ENCODE measurements at places on chromosomes 11 and 22. TPM values are rescaled to one million over a fixed set of nuclear protein-coding genes. Genes with fewer than 3 reads are reported as not detected.

GRCh38 chr22:18994701-18995326 is 58.7 kb upstream of the PRODH start:
- no peaks in the 10 kb centered on the region for H3K36me3 ChIP-seq
- no peak overlapping the region for H3K27ac ChIP-seq
- no peak for DNase-seq
- peaks cover 16% of the 10 kb centered on the region for H3K27me3 ChIP-seq

DNA sequence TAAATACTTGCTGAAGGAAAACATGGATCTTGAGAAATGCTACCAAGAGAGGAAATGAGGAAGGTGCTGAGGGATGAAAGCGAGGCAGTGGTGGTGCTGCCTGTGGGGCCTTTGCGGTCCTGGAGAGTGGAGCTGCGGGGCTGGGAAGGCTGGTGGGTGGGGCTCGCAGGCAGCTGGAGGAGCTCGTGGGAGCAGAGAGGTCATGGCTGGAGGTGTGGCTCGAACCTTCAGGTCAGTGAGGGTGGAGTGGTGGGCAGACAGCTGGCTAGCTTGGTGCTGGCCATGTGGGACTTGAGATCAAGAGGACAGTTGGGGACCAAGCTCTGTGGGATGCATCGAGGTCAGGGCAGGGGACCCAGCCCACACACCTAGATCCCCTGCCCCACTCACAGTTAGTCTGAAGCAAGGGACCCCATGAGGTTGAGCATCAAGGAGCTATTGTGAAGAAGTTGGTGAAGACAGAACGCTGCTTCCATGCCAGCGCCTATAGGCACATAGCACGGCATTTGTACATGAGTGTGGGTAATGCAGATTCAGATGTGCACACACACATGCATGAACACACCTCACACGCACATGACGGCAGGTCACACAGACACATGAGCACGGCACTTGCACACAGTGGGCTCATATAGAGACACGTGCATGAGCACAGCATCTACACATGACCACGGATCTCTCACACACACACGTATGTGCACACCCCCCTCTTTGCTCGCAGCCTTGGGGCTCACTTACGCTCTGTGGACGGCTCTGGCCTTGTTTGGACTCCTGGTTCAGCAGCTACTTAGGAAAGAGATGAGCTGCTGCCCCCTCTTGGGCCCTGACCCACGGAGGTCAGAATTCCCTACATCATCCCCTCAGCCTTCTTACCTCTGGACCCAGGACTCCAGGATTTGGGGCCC is 30.4 kb downstream of the SHANK3 start:
- DNase-seq, result no peak
- H3K4me1 ChIP-seq, result peaks cover 17% of the 10 kb centered on the region
- H3K4me3 ChIP-seq, result no peak overlapping the region
- H3K27me3 ChIP-seq, result no peaks in the 10 kb centered on the region

DNA sequence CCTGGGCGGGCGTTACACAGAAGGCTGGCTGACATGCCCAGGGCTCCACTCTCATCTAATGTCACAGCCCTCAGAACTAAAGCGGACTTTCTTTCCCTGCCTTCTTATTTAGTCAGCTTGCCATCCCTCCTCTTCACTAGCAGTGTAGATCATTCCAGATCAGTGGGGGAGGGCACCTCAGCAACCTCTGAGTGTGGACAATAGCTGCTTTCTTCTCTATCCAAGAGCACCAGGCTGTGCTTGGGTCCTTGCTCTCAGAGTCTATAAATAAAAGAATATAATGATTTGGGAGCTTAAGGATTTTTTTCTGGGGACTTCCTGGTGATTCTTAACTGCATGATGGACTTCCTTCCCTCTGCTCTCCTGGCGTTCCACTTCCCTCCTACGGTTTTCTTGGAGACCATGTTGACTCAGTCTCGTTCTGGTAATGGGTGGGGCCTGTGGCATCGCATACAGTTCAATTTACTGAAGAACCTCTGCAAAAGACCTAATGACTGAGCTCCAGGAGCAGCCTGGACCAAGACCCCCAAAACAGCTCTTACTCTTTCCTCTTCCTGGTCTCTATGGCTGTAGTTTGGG is 2.9 kb upstream of the HMBS start:
- no peak overlapping the region for H3K27ac ChIP-seq
- peaks cover 3% of the 10 kb centered on the region for H3K36me3 ChIP-seq
- H3K27me3 ChIP-seq, result no peaks in the 10 kb centered on the region
- DNase-seq, result no peak

DNA sequence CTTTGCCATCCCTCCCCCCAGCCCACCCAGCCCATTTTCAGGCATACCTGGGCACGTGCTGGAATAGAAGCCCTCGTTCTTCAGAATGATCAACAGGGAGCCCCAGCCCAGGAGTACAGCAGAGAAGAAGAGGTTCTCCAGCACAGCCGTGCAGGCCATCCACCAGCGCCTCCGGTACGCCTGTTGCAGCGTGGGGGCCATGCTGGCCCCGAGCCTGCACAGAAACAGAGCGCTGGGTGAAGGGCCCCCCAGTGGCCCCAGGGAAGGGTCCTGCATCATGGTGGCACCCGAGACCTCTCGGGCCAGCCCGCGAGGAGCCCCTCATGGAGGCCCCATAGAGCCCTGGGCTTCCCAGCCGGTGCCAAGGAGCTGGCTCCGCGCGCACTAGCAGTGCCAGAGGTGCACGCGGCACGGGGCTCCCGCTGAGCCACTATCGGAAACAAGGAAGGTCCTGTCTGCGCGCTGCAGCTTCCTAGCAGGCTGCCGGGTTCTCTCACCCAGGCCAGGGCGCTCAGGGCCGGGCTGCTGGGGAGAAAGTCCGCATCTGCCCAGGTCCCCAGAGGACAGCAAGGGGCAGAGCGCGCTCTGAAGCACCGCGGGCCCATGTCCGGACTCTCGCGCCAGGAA is 1.5 kb downstream of the SLC43A1 start:
- H3K27ac ChIP-seq, result peak overlapping the region; percentile 98
- peak overlapping the region; percentile 99 for H3K4me3 ChIP-seq
- H3K27me3 ChIP-seq, result no peaks in the 10 kb centered on the region

- H3K4me1 ChIP-seq, result peaks cover 10% of the 10 kb centered on the region
- H3K36me3 ChIP-seq, result no peaks in the 10 kb centered on the region
- peaks cover 41% of the 10 kb centered on the region for H3K27me3 ChIP-seq
- DNase-seq, result no peak
- no peak overlapping the region for H3K27ac ChIP-seq
These were observed 14.6 kb upstream of the NRGN start for GRCh38 chr11:124724979-124725718.

DNA sequence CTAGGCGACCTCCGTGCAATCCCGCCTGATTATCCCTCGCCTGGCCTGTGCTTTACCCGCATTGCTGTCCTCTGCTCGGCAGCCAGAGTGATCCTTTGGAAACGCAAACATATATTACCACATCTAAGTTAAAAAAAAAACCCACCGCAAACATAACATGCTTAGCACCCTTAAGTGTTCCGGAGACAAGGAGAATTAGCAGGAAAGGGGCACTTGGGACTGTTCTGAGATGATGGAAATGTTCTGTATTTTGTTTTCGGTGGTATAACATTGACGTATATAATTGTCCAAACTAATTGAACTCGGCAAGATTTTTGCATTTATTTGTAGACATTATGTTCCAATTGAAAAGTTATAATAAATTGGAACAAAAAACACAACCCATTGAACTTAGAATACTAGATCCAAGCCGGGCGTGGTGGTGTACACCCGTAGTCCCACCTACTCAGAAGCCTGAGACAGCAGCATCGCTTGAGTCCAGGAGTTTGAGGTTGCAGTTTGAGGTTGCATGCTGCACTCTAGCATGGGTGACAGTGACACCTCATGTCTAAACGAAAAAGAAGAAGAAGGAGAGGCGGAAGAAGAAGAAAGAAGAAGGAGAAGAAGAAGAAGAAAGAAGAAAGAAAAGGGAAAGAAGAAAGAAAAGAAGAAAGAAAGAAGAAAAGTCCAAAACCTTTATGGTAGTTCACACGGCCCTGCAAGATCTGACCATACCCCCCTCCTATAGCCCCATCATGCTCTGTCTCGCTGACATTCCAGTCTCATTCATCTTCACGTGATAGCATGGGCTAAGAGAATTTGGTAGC is 604 bp upstream of the POLR3H start:
- H3K36me3 ChIP-seq, result peaks cover 3% of the 10 kb centered on the region
- peak overlapping the region; percentile 73 for H3K27ac ChIP-seq
- DNase-seq, result no peak
- peaks cover 4% of the 10 kb centered on the region for H3K27me3 ChIP-seq
- peaks cover 24% of the 10 kb centered on the region for H3K4me1 ChIP-seq
- H3K4me3 ChIP-seq, result peak overlapping the region; percentile 98

DNA sequence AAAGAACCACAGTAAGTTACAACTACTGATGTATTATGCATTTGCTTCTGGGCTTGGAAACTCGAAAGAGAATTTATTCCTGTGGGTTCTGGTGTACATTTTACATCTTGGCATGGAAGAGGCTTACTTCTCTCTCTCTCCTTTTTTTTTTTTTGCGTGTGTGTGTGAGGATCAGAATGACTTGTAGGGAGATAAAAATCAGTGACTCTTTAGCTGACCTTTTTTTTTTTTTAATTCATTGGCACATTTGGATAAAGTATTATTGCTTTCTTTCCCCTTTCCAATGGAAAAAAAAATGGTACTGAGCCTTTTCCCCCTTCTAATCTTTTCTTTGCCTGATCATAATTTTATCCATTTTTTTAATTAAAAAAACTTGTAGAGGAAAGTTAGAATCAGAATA is 43.5 kb downstream of the EXT2 start:
- no peak for DNase-seq
- H3K27ac ChIP-seq, result no peak overlapping the region
- no peaks in the 10 kb centered on the region for H3K4me1 ChIP-seq
- H3K4me3 ChIP-seq, result no peak overlapping the region
- H3K27me3 ChIP-seq, result no peaks in the 10 kb centered on the region
- peaks cover 6% of the 10 kb centered on the region for H3K36me3 ChIP-seq

Gene UBQLN3
- total RNA-seq, result not detected

Gene CECR2
- 0.06 TPM for total RNA-seq

DNA sequence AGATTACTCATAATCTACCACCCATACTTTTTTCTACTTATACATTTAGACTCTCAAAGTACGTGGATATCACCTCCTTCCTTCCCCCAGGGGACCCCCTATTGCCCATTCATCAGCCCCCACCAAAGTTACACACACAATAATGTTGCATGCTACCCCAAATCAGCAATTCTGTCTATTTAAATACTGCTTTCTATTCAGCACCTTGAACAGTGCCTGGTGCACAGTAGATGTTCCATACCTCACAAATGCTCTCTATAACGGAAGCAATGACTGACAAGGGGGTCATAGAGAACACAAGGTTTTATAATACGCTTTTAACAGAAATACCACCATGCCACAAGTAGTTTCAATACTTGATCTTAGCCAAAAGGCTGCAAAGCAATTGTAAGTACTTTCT is 370.7 kb downstream of the MIAT start:
- H3K4me3 ChIP-seq, result no peak overlapping the region
- H3K27ac ChIP-seq, result no peak overlapping the region
- no peak for DNase-seq
- H3K4me1 ChIP-seq, result no peaks in the 10 kb centered on the region
- peaks cover 17% of the 10 kb centered on the region for H3K27me3 ChIP-seq
